ENCODE measurements at places on chromosomes 13 and 19.

- no peak for DNase-seq
These were observed 20.0 kb upstream of the ERCC1 start for GRCh38 chr19:45443462-45444317.

- DNase-seq = no peak
These were observed 41.2 kb downstream of the RUBCNL start for GRCh38 chr13:46345866-46346265.

DNA sequence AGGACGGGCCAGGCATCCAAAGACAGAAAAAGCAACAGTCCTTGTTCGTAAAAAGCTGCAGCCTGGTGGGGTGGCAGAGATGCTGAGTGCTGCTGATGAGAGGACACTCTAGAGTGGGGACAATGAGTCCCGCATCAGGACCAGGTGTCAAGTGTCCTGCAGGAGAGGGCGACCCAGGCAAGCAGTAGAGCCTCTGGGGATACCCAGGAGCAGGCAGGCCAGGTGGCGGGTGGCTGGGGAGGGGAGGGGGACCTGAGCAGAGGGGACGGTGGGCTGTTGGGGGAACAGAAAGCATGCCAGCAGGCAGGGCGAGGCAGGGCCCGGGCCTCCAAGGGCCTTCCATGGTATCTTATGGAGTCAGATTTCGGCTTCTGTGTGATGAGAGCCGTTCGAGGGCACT, 35.8 kb downstream of the GGACT start:
- DNase-seq = no peak

- DNase-seq = no peak
These were observed 179.3 kb downstream of the KATNAL1 start for GRCh38 chr13:30128095-30128494.

DNA sequence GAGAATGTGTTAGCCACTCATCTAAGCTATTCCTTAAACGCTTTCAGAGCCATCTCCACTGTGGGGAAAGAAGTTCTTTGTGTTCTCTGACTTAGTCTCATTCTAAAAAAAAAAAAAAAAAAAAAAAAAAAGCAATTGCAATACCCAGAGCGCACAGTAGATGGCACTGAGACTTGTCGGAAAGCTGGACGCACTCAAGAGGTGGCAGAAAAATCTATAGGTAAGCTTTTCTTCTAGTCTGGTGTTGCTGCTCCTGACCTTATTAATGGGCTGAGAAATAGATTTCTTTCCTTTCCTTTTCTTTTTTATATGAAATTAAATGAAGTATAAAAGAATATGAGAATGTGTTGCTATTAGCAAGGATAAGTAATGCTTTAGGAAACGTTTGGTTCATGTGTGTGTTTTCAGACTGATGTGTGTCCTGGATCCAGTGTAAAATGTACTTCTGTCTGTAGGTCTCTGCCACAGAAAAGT, 4.7 kb upstream of the GJB2 start:
- DNase-seq = no peak

DNA sequence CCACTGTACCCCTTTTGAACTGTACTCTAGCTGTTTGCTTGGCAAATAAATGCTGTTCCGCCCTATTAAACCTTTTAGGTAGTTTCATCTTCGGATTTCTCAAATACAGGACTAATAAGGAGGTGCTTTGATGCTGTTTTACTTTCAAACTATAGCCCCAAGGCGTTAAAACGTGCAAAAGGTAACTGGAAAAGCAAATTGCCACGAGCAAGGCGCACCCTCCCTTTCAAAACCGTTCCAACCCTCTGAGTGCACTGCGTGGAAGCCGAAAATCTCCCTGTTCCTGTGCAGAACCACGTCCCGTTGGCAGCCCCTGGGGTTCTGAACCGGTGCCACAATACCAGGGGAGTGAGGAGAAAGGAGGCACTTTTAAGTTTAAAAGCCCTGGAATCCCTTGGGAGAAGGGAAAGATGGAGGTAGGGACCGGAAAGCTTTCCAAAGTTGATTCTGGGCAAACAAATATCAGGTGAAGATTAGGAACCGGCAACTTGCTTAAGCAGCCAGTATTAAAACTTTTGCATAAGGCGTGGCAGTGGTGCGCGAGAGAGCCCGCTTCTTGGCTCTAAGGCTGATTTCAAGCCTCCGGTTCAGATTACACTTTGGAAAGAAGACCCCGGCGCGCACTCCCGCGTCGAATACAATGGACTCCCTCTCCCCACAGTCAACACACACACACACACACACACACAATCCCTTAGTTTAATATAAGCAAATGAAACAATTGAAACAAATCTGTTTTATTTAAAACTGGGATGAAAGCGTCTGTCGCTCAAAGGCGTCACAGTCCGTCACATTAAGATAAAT, 9.5 kb downstream of the POU4F1 start:
- DNase-seq = no peak

- DNase-seq = no peak
These were observed 31.1 kb downstream of the RDH8 start for GRCh38 chr19:10044390-10044789.

DNA sequence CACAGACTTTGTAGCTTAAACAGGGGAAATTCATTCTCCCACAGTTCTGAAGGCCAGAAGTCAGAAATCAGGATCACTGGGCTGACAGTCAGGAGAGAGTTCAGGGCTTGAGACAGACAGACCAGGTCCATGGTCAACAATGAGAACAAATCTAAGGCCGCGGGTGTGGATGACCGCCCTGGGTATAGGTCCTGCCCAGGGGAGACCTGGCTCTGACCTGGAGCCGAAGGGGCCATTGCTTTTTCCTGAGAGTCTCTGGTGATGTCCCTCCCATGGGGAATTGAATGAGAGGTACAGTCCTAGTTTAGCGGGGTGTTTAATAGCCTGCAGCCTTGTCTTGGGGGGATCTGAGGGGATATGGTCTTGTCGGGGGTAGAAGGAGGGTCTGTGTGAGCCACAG, 25.2 kb upstream of the FBL start:
- DNase-seq = no peak

DNA sequence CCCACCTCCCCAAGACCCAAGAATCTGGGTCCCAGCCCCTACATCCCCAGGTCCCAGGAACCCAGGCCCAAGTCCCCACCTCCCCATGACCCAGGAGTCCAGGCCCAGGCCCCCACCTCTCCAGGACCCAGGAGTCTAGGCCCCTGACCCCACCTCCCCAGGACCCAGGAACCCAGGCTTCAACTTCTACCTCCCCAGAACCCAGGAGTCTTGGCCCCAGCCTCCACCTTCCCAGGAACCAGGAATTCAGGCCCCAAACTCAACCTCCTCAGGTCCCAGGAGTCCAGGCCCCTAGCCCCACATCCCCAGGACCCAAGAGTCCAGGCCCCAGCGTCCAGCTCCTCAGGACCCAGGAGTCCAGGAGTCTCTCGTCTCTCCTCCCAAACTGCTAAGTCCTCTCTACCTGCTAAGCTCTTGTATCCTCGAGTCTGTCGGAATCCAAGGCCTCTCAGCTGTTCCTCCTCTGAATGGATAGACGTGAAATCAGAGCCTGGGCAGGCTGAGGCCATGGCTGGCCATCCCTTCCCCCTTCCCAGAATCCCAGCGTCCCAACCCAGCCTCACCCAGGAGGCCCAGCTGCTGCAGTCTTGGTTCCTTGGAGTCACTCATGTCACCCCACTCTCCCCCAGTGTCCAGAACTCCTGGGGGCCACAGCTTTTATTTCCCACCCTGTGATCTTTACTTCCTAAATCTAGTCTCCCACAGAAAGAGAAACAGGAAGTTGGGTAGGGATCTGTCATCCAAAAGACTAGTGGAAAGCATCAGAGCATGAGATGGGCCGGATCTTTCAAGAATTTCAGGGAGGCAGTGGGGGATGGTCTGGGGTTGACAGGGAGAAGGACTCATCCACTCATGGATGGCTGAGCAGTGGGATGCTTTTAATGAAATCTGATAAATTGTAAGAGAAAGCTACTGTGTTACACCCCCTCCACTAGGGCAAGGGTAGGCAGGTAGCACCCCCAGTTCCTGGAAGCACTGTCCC, at the start of gene CD209:
Gene CD209 (minus strand): TSS at position 632 of the 982 bp plus-strand sequence. CDS start 23 bp downstream, at position 609.
- DNase-seq = no peak

- DNase-seq = no peak
These were observed 42.6 kb downstream of the EPS15L1 start for GRCh38 chr19:16429066-16429758.

All from activated naive CD4-positive, alpha-beta T cell treated with anti-CD3 and anti-CD28 coated beads, Interleukin-2, amount 50 U/mL, for 16 hours (primary cell).